Activated gamma-delta T cell treated with anti-CD3 and anti-CD28 coated beads, Interleukin-2, amount 50 U/mL, for 16 hours (primary cell): ENCODE measurements at places on chromosomes 13 and 19.

GRCh38 chr13:90562443-90562842 is 785.0 kb upstream of the MIR17HG start:
- DNase-seq = no peak

- no peak for DNase-seq
Measured at GRCh38 chr13:27423333-27423732, 1.1 kb upstream of the GTF3A start.

DNA sequence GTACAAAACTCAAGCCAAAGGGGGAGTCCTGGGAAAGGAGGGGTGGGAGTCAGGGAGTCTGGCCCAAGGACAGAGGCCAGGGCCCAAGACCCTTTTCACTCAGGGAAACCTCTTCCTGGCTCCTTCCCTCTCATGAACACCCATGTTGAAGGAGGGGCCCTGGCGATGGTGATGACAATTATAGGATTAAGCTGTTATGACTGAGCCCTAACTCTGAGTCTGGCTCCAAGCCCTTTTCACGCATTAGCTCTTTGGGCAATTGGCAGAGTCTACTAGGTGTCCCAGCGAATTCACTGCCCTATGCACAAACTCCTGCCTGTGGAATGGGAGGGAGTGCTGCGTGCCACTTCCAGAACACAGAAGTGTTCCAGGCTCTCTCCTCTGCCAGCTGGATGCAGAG is 20.7 kb downstream of the ZNF575 start:
- no peak for DNase-seq

GRCh38 chr13:85693889-85694511 is 105.2 kb downstream of the SLITRK6 start:
- no peak for DNase-seq

- no peak for DNase-seq
Measured at GRCh38 chr13:76609643-76610042, 276.6 kb downstream of the KCTD12 start.
